ENCODE measurements at places on chromosomes 7 and 10. TPM values are rescaled to one million over a fixed set of nuclear protein-coding genes. Genes with fewer than 3 reads are reported as not detected.

DNA sequence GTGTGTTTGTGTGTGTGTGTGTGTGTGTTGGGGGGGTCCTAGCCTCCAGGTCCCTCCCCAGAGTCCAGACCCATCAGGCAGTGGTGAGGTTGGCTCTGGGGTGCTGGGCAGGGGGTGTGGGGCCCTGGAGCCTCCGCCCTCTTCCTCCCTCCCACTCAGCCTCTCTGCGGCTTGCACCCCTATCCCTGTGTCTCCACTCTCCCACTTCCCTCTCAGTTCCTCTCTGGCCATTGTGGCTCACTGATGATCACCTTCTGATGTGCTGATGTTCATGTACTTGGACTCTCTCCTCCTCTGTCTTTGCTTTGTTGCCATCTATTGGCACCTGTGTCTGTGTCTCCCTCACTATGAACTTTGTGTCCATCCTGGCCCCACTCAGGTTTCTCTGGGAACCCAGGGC is 298.7 kb downstream of the ZEB1 start:
- H3K27me3 ChIP-seq, result no peaks in the 10 kb centered on the region
- no peaks in the 10 kb centered on the region for H3K36me3 ChIP-seq
- peaks cover 31% of the 10 kb centered on the region for H3K4me1 ChIP-seq
- no peak overlapping the region for H3K27ac ChIP-seq

DNA sequence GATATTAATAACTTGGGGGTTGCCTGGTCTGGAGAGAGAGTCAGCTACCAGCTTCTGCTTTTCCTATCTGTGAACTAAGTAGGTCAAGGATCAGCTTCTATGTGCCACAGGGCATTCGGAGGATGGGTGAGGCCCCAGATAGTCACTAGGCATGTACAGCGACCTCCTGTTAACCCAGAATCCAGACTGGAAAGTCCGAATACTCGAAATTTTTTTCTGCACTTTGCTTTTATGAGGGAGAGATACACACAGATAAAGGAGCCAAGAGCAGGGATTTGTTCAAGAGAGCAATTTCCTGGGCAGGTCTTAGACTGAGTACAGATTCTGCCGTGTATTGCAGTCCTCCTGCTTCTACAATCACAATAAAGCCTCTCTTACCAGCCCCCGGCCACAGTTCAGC is 54.2 kb downstream of the EMX2 start:
- H3K27me3 ChIP-seq, result no peaks in the 10 kb centered on the region
- H3K27ac ChIP-seq, result no peak overlapping the region
- no peaks in the 10 kb centered on the region for H3K4me1 ChIP-seq
- no peaks in the 10 kb centered on the region for H3K36me3 ChIP-seq
- H3K4me3 ChIP-seq, result no peak overlapping the region

DNA sequence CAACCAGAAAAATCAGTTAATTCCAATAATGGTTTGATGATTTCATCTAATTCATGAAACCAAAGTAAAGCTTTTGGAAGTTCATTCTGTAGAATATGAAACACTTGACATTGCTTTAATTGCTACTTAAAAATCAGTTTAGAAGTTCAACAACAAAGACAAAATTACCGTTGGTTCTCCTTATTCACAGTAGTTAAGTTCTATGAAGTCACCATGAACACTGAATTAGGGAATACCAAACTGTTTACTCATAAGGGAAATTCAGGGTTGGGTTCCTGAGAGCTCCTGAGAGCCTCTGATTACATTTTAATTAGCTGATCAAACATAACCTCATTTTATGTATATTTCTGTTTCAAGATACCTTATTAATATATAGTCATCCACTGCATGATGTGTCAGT is 46.2 kb downstream of the ZNF438 start:
- no peak for DNase-seq
- no peak overlapping the region for H3K4me3 ChIP-seq
- H3K27ac ChIP-seq, result no peak overlapping the region

DNA sequence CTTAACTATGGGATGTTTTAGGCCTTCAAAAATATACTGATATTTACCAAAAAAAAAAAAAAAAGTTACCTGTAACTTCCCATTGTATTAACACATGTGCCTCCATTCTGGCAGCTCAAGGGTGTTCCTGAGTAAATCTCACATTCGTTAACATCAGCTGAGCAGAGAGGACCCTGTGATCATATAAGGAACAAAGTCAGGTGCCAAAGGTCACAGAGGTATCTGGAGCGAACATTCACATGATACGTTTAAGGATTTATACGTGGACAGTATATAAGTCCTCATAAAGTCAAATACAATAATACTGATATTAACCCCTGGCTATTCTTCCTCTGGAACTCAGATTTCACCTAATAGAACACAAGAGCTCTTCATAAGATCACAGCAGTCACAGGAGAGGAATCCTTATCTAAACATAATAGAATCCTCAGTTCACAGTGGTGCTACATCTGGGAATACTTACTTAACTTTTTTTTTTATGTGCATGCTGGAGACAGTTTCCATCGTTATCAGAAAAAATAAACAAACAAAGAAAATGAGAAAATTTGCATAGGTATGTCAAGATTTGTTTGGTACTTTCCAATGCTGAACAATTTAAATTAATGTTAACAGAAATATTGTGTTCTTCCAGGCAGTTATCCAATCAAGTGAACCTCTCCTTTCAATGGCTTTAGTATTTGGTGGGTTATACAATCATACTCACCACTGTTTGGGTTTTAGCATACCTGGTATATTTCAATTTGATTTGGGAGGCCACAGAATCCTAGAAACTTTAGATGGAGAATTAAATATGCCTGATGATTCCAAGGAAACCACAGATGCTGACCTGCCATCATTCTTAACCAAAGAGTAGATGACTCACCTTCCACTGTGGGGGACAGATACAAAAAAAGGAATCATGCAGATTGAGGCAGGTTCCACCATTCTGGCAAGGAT is 6.6 kb downstream of the CUBN start:
- H3K4me1 ChIP-seq, result no peaks in the 10 kb centered on the region
- no peaks in the 10 kb centered on the region for H3K36me3 ChIP-seq
- no peak overlapping the region for H3K4me3 ChIP-seq
- no peak for DNase-seq

- no peak overlapping the region for H3K4me3 ChIP-seq
- H3K36me3 ChIP-seq, result no peaks in the 10 kb centered on the region
- DNase-seq, result no peak
- H3K4me1 ChIP-seq, result no peaks in the 10 kb centered on the region
- no peaks in the 10 kb centered on the region for H3K27me3 ChIP-seq
- H3K27ac ChIP-seq, result no peak overlapping the region
These were observed 53.9 kb downstream of the IMMP2L start for GRCh38 chr7:111508387-111508786.

DNA sequence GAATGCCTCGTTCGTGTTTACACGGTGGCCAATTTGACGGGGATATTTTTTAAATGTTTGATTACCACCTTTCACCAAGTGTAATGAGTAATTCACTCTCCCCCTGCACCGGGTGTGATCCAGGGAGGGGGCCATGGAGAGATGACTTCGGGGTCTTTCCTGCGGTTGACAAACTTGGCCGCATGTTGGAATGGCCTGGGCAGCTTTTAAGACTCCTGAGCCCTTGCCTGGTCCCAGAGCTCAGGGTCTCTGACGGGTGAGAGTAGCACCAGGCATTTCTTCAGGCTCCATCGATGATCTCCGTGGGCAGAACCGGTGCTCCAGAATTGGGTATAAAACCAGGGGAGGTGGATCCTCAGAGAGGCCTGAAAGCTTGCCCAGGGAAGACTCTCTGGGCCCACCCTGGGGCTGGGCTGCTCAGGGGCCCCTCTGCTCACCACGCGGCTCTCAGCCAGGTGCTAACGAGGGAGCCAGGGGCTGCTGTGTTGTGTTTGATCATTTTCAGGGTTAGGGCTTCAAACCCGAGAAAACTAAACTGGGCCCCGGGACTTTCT is 882 bp downstream of the ZNF282 start:
- peaks cover 3% of the 10 kb centered on the region for H3K27me3 ChIP-seq
- peaks cover 33% of the 10 kb centered on the region for H3K36me3 ChIP-seq
- H3K27ac ChIP-seq, result peak overlapping the region; percentile 89
- DNase-seq, result no peak
- peaks cover 29% of the 10 kb centered on the region for H3K4me1 ChIP-seq

DNA sequence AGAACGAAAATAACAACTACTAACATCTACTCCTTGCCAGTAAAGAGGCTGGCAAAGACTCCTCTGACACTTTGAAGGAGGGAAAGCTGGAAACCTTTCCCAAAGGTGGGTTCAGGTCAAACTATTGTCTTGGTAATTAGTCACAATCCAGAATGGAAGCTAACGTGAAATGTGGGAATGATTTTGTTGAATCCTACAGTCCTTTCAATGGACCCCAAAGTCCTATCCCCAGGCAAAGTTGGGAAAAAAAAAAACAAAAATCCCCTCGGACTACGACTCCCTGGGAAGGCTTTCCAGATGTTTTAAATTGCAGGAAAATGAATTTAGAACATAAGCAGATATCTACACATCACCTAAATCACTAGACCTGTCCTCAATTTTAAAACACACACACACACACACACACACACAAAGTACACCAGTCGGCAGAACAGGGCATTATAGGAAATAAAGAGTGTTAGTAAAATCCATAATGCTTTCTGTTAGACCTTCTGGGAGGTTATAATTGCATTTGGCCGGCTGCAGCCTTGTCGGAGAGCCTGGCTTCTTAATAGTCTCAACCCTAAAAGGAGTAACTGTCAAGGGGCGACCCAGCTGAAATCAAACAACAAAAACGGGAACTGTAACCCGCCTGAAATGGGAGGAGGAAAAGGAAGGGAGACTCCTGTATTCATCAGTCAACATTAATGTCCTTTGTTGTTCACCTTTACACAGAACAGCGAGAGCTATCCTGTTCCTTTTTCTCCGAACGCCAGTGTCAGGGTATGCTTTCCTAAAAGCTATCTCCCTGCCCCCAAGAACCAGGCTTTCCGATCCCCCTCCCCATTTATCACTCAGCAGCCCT is 1.5 kb downstream of the DOCK4 start:
- no peaks in the 10 kb centered on the region for H3K27me3 ChIP-seq
- peaks cover 27% of the 10 kb centered on the region for H3K4me1 ChIP-seq
- H3K36me3 ChIP-seq, result no peaks in the 10 kb centered on the region
- H3K27ac ChIP-seq, result peak overlapping the region; percentile 93
- H3K4me3 ChIP-seq, result peak overlapping the region; percentile 90

- peak overlapping the region; percentile 35 for H3K4me3 ChIP-seq
- no peaks in the 10 kb centered on the region for H3K27me3 ChIP-seq
- H3K4me1 ChIP-seq, result peaks cover 40% of the 10 kb centered on the region
- H3K27ac ChIP-seq, result peak overlapping the region; percentile 74
- peak; percentile 94 for DNase-seq
These were observed 604.9 kb downstream of the LRMDA start for GRCh38 chr10:76036111-76036940.

GRCh38 chr7:33066771-33067170 is 4.2 kb upstream of the NT5C3A start:
- peaks cover 6% of the 10 kb centered on the region for H3K4me1 ChIP-seq
- DNase-seq, result no peak
- H3K27me3 ChIP-seq, result no peaks in the 10 kb centered on the region
- H3K4me3 ChIP-seq, result no peak overlapping the region

GRCh38 chr7:147578196-147578595 is 1012.4 kb upstream of the C7orf33 start:
- no peak overlapping the region for H3K4me3 ChIP-seq
- no peak for DNase-seq
- no peaks in the 10 kb centered on the region for H3K36me3 ChIP-seq
- H3K4me1 ChIP-seq, result no peaks in the 10 kb centered on the region
- no peak overlapping the region for H3K27ac ChIP-seq

GRCh38 chr7:139647085-139647484 is 123.6 kb downstream of the CLEC2L start:
- no peak overlapping the region for H3K4me3 ChIP-seq
- H3K4me1 ChIP-seq, result peaks cover 42% of the 10 kb centered on the region
- no peaks in the 10 kb centered on the region for H3K27me3 ChIP-seq
- peaks cover 3% of the 10 kb centered on the region for H3K36me3 ChIP-seq

- H3K4me1 ChIP-seq, result no peaks in the 10 kb centered on the region
- H3K27me3 ChIP-seq, result no peaks in the 10 kb centered on the region
- no peaks in the 10 kb centered on the region for H3K36me3 ChIP-seq
- no peak overlapping the region for H3K4me3 ChIP-seq
- no peak for DNase-seq
These were observed 93.8 kb upstream of the MTPN start for GRCh38 chr7:136070736-136071505.

DNA sequence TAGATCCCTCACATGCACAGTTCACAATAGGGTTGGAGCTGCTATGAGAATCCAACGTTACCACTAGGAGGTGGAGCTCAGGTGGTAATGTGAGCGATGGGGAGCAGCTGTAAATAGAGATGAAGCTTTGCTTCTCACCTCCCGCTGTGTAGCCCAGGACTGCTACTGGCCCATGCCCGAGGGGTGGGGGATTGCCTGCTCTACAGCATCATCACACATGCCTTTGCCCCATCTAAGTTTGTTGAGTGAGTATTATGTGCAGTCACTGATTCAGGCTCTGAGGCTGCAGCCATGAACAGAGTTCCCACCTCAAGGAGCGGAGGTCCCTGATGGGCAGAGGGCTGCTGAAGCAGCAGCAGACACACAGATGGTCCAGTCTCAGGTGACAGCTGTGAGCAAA is 94.1 kb downstream of the CHST15 start:
- H3K27ac ChIP-seq, result no peak overlapping the region
- H3K4me1 ChIP-seq, result peaks cover 19% of the 10 kb centered on the region
- DNase-seq, result peak; percentile 79

- no peaks in the 10 kb centered on the region for H3K4me1 ChIP-seq
- H3K4me3 ChIP-seq, result no peak overlapping the region
- no peaks in the 10 kb centered on the region for H3K27me3 ChIP-seq
- H3K36me3 ChIP-seq, result no peaks in the 10 kb centered on the region
- no peak overlapping the region for H3K27ac ChIP-seq
These were observed 176.6 kb downstream of the SEMA3D start for GRCh38 chr7:85010306-85010705.

Gene INHBA
- 38.6 TPM for total RNA-seq

GRCh38 chr7:25619963-25620799 is 391.9 kb upstream of the NPVF start:
- peaks cover 36% of the 10 kb centered on the region for H3K4me1 ChIP-seq
- peak; percentile 91 for DNase-seq
- H3K36me3 ChIP-seq, result no peaks in the 10 kb centered on the region
- no peaks in the 10 kb centered on the region for H3K27me3 ChIP-seq
- peak overlapping the region; percentile 37 for H3K27ac ChIP-seq

Gene MRPL32
- 40.5 TPM for total RNA-seq

Gene RGS10
- 39.8 TPM for total RNA-seq

Gene NACAD
- total RNA-seq, result 7.3 TPM

- no peak for DNase-seq
- no peaks in the 10 kb centered on the region for H3K27me3 ChIP-seq
- peaks cover 10% of the 10 kb centered on the region for H3K36me3 ChIP-seq
These were observed 11.1 kb downstream of the ERVW-1 start for GRCh38 chr7:92466682-92467081.

Gene KLF14
- 0.26 TPM for total RNA-seq

GRCh38 chr7:65798111-65799075 is 74.5 kb upstream of the VKORC1L1 start:
- no peak overlapping the region for H3K27ac ChIP-seq
- H3K36me3 ChIP-seq, result no peaks in the 10 kb centered on the region
- H3K4me3 ChIP-seq, result no peak overlapping the region
- H3K4me1 ChIP-seq, result peaks cover 12% of the 10 kb centered on the region

Gene HOXA6
- total RNA-seq, result 0.92 TPM

DNA sequence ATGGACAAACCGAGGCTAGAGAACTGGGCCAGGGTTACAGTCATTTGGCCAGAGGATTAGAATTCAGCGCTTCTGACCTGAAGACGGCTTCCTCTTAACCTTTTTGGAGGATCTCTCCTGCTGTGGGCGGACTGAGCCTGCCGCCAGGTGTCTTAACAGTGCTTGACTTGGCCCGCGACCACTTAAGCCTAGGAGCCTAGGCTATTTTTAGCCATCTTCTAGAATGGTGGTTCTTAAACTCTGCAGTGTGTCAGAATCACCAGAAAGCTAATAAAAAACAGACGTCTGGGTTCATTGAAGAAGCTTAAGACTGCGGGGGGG is 722 bp downstream of the MDH2 start:
- H3K4me3 ChIP-seq, result peak overlapping the region; percentile 91
- H3K27ac ChIP-seq, result peak overlapping the region; percentile 99
- peaks cover 6% of the 10 kb centered on the region for H3K36me3 ChIP-seq
